ENCODE measurements at places on chromosomes 4 and X.

DNA sequence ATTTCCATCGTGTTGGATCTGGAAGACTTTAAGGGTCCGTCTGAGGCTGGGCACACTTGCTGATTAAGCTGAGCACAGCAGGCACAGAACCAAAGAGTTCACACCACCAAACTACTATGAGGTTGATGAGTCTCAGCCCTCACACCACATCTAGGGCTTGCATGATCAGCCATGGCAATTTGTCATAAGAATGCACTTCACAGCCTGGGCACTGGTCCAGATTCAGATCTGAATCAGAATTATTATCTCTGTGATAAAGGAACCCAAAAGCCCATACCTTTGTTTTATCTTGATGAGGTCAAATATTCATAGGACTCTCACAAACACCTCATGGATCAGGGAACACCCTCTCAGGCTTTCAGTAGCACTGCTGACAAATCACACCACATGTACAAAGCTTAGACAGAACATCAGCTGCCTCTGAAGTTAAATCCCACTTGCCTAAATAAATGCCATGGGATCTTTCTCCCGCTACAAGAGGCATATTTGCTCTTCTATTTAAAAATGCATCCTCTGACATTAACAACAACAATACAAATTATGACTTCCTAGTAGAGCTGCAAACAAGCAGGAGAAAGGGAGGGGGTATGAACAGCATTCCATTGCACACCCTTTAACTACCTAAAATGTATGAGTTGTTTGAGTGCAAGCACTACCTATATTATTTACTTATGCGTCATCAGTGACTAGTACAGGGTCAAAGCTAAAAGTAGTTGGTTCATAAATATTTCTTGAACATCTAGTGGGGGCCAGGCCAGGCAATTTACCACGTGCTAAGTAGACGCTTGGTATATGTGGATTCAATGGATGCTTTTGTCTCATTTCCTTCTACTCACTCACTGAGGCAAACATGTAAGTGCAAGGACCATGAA is 186.3 kb upstream of the FGF13 start:
- no peak for DNase-seq

DNA sequence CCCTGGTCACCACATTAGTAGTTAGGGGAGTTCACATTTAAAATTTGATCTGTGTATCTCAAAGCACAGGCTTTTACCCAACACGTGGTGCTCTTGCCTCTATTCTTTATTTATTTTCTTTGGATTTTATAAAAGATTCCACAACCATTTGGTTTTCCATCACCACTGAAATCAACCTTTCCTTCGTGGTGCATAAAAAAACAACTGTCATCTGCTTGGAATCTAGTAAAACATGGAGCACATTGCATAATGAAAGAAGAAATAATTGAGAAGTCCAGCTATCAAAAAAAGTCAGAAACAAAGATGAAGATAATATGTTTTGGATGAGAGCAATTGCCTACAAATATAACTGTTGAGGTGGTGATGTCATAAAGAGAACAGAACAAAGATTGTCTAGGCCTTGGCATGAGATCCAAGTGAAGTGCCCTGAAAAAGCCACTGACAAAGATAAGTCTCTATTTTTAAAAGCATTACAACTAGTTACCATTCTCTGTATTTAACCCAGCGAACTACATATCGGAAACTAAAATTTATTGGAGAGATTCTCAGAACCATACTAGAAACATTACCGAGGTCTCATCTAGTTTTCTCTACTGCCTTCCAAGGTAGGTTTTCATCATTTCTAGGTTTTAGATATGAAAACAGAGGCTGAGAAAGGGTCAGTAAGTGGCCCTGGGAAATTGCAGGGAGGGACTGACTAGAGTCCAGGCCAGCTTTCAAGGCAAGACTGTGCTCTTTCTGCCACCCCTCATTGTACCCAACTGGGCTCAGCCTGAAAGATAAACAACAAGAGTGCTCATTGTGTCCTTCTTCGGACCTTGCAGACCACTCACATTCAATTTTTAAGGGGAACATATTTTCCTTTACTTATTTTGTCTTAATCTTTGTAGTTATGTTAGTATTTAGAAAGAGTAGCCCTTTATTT is 127.3 kb downstream of the MAD2L1 start:
- DNase-seq: no peak

DNA sequence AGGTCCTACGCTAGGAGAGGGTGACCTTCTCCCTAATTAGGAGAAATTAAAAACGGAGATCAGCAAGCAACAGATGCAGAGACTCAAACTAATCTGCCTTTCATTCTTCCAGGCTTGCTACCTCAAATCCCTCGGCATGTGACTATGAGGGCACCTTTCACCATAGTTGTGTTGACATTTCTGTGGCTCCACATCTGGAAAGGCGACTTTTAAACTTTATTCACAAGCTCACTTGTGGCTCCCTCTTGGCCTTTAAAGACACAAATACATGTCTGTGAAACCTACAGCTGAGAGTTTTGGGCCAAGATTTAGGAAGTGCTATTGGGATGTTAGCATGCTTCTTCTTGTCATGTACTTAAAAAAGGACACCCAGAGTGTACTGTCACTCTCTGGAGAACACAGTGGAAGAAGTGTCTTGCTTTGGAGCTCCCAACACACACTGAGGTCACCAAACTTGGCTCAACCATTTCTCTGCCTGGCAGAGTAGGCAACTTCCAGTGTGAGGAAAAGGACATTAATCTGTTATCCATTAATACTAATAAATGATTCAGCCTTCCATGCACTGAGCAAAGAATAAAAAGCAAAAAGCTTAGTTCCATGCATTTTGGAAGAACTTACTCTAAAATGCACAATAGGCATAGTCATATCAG is 60.1 kb downstream of the LDB2 start:
- no peak for DNase-seq

DNA sequence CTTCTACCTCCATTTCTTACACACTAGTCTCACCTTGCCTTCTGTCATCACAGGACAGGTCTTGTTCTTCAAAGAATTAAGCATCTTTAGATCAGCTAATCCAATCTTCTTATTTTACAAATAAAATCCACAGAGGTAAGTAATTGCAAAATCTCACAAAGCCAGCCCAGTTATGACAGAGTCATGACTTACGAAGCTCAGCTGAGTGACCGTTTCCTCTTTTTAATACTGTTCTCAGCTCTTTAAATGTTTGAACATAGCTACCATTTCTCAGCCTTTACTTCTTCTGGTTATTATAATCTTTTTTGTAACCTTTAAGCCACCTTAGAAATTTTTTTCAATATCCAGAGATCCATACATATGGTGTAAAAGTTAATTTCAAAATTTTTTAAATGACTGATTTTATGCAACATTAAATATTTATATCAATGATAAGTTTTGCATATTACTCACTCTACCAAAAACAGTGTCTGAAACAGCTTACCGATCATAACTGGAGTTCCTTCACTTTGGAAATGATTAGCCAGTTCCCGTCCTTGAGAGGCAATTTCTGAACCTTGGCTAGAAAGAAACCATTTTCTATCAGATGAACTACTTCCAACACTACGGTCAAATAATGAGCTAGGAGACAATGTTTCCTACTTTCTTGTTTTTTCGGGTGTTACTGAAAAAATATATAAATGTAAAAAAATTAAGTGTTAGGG is 8.8 kb downstream of the ANKRD37 start:
- DNase-seq: no peak

- DNase-seq: no peak
Measured at GRCh38 chr4:181685911-181686310, 557.3 kb upstream of the TENM3 start.

DNA sequence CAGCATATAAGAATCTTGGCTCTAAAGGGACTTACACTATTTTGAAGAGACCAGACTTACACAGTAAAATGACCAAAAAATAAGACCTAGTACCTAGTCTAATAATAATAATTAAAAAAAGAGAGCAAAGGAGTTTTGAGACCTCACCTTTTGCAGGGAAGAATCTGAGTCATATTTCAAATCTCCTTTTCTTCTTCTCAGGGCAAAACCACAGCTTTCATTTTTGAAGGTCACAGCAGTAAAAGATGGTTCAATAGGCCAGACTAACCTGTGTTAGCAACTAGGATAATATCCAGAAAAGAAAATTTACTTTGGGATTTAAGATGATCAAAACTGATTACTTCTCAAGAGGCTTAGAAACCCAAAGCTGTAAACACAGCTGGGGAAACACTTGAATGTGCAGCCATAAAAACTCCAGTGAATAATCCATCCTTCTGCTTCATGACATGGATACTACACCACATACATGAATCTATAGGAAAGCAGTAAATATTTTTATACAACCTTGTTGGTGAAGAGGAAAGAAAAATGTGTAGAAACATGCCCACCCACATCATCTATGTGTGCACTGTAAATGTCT is 25.9 kb upstream of the LNX1 start:
- DNase-seq: no peak

DNA sequence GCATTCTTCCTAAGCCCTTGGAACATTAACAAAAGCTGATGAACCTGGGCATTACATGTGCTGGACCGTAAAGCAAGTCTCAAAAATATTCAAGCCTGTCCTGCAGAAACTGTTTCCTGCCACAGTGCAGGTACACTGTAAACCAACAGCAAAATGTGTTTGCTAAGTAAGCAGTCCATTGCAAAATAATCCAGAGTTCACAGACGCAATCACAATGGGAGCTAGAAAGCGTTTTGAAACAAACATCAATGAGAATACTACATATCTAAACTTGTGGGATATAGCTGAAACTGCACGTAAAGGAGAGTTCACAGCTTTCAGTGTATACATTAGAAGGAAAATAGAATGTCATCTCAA is 61.6 kb downstream of the RGS12 start:
- no peak for DNase-seq

GRCh38 chr4:151484396-151485102 is 75.6 kb downstream of the FHIP1A start:
- no peak for DNase-seq

GRCh38 chr4:76293772-76294171 is 12.8 kb upstream of the STBD1 start:
- DNase-seq: no peak

DNA sequence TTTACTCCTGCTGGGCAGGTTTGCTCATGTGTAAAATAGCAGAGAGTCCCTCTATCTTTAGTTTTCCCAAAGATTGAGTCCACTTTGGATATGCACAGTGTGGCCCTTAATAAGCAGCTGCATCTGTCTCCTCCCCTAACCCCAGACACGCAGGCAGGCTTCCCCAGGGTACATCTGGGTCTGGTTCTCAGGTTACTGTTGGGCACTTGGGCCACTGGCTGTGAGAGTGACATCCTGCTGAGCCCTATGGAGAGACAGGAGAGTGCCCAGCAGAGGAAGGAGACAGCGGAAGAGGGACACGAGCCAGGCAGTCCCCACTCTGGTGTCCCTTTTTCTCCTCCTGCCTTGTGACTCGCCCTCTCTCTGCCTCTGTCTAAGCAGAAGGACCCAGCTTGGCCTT is 16.0 kb downstream of the XK start:
- no peak for DNase-seq

- DNase-seq: no peak
Measured at GRCh38 chrX:9278475-9279233, 186.2 kb upstream of the TBL1X start.

GRCh38 chr4:30495251-30495650 is 224.9 kb upstream of the PCDH7 start:
- DNase-seq: no peak

GRCh38 chr4:88573995-88574394 is 18.3 kb upstream of the HERC3 start:
- DNase-seq: no peak

DNA sequence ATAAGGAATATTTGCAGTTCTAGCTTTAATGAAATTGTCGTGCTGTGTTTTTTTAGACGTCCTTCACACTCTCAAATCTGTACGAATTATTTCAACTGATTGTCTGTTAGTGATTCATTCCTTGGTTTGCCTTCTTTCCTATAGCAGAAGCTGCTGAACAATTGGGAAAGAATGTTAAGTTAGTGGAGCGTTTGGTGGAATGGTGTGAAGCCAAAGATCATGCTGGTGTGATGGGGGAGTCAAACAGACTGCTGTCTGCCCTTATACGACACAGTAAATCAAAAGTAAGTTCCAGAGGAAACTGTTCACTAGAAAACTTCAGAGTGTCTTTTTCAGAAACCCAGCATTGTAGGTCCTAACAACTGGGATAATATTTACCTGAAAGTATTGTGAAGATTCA is 159.9 kb downstream of the RAP1GDS1 start:
- no peak for DNase-seq

GRCh38 chrX:45614853-45615252 is 414.2 kb upstream of the DIPK2B start:
- no peak for DNase-seq

- no peak for DNase-seq
Measured at GRCh38 chr4:165506849-165507248, 128.0 kb downstream of the CPE start.

DNA sequence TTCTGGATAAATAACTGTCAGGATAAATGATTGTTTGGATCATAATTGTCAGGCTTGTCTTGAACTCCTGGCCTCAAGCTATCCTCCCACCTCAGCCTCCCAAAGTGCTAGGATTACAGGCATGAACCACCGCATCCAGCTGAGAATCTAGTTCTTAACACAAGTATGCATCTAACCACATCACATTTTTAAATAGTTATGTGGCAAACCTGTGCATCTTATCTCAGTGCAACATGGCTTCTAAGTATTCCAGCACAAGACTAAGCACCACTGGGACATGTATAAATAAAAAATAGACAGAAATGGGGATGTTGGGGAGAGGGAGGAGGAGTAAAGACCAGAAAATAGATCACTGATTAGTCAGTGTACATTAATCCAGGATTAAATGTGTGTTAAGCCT is 74.7 kb upstream of the TBL1X start:
- DNase-seq: no peak

DNA sequence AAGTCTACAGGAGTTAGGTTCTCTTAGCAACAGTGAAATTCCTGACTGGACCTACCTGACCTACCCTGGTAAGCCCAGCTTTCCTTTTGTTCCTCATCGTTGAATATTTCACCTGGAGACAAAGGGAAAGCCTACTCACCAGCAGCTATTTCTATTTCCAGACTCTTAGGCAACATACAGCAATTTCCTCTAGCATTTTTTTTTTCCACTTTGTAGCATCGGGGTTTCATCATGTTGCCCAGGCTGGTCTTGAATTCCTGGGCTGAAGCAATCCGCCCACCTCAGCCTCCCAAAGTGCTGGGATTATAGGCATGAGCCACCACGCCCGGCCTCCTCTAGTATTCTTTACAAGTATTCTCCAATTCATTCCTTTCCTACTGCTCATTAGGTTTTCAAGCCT is 6.8 kb upstream of the S100G start:
- DNase-seq: no peak

DNA sequence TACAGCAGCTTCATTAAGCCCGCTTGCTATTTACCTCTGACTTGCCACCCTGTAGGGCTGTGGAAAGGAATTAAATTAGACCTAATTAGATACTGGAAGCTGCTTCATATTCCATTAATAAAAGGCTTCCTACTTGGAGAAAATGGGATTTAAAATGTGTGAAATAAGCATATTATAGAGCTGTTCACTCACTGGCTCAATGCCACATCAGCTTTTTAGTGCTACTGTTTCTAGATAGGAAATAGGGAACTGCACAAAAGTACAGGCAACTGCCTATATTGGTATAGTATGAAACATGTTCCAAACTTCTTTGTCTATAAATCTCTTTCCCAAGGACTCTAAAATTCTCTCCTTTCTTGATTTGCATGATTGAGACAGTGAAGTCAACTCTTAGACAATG is 407.9 kb upstream of the AADAT start:
- DNase-seq: no peak

Data from CD4-positive, alpha-beta T cell treated with Interleukin-6 at 100 ng/mL for 8 hours (primary cell).